ENCODE measurements at places on chromosomes 1 and 21.

DNA sequence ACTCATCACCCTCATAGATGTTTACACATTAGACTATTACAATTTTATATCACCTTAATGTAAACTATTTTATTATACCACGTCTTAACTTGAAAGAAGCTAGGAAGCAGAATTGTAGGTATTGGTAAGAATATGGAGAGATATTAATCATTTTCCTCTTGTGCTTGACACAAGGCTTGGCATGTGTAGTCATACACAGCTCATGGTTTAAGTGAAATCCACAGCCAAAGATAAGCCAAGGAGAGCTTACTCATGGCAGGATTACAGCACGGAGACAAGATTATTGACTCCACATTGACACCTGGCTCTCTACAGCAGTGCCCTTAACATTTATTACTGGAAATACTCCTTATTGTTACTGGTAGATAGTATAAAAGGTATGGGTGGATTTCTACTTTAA lies 68.4 kb upstream of the ADGRL4 start:
- no peak for DNase-seq

DNA sequence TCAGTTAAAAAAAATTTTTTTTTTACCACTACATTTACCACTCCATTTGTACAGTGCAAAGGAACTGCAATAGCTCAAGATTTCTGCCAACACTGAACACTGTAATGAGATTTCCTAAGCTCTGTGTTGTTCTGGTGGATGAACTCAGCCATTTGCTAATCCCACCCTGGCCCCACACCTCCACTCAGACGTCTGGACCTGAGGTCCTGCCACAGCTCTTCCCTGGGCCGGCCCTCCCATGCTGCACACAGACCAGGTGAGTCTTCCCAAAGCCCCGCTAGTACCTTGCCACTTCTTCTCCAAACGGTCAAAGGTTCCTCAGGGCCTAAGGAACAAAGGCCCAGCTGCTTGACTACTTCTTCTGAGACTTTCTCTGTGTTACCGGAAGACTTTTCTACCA lies 56.4 kb downstream of the SLC45A1 start:
- DNase-seq: no peak

DNA sequence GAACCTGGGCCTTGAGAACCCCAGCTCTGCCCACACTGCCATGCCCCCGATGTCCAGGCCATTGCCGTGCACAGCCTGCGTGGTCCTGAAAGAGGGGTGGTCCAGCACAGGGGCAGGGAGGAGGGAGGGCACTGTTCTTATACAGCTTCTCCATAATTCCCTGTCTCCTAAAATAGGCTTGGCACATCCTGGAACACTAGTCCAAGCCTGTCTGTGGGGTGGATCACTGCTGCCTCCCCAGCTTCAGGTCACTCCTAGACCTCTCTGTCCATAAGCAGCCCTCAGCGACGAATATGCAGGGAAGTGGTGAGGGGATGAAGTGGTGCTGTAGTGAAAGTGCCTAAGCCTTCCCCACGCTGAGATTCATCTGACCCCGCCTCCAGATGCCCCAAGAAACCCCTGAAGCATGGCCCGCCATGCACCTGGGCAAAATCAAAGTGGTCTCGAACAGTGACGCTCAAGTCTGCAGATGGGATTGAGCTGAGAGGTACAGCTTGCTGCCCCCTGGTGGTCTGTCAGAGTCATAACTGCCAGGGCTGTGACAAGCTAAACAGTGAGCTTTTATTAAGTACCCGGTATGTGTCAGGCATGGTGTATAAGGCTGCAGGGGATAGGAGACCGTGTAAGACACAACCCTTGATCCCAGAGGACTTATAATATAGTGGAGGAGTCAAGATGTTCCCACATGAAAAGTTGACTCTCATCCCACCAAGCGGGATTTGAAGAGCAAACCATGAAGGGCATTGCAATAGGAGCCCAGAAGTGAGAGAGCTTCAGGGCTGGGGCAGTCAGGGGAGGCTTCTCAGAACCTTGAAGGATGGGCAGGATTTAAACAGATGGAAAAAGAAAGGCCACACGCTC lies 66.6 kb downstream of the FAM163A start:
- DNase-seq: peak; percentile 22

GRCh38 chr1:27563591-27564471 lies 40.1 kb downstream of the AHDC1 start:
- no peak for DNase-seq

GRCh38 chr1:70319750-70320149 lies 34.8 kb downstream of the ANKRD13C start:
- no peak for DNase-seq

- DNase-seq: no peak
Observed at GRCh38 chr1:169091480-169091941, 15.0 kb upstream of the ATP1B1 start.

DNA sequence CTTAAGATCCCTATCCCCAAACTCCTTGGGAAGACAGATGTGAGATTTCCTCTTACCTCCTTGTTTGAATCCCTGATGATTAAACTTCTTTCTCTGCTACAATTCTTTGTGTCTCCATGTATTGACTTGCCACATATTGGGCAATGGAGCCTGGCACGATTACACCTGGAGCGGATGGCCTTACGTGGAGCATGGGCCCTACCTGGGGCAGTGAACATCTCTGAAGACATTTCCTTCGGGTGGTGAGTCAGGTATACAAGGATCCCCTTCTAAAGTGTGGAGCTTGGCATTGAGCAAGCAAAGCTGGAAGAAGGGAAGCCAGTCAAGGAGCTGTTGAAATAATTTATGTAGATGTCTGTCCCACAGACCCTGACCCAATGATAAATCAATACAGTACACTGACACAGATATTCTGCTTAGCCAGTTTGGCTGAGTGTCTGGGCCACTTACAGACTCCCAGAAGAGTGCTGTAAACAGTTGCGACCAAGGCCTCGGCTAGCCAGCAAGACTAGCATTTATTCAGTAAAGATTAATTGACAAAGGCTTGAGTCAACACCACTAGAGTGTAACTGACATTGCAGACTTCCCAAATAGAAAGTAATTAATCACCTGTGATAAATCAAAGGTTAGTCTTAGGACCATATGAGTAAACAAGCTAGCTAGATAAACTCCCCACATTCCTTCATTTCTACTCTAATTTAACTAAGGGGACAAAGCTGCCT lies 83.1 kb upstream of the KCNK1 start:
- DNase-seq: no peak

DNA sequence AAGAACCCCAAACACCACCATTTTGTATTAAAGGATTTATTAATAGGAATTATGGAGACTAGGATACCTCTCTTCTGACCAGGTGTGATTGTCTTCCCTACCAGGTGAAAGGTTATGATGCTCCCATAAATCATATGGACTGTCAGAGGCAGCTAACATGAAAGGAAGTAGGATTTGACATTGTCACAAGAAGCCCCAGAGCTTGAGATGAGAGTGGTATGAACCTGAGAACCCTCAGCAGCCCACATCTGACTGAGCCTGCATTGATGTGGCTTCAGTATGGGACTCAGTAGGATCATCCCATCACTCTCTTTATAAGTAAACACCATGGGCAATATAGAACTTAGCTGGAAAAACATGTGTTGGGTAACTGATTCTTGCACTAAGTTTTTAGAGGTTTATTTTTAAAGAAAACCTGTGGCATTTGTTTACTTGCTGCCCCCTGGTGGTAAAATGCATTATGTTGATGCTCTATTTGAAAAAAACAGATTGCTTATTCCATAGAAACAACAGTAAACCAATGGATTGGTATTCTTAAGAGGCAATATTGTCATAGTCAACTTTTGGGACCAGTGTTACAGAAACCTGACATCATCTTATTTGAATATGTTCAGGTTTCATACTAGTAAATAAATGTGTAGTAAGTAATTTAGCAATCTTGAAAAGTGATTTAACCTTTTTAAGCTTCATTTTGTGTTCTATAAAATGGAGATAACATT lies 16.6 kb upstream of the CACYBP start:
- no peak for DNase-seq

- no peak for DNase-seq
Observed at GRCh38 chr1:28526886-28527285, 21.0 kb downstream of the RCC1 start.

GRCh38 chr1:248372394-248372793 lies 3.2 kb upstream of the OR2T6 start:
- no peak for DNase-seq

DNA sequence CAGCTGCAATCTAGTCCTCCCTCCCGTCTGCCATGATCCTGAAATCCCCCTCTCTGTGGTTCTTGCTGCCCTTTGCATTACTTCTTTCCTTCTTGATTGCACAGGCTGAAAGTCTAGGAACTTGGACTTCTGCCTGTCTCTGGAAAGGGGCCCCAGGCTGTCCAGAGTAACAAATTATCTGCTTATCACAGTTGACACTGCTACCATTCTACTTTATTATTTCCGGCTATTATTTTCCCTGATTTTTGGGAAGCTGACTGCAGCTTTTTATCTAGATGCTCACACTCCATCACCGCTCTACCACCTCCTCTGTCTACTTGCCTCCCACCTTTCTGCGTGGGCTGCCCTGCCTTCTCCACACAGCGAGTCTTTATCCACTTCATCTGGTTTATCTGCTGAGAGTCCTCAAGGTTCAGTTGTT lies 202.1 kb upstream of the PLXNA2 start:
- DNase-seq: no peak

GRCh38 chr21:44919913-44920693 lies 596 bp downstream of the ITGB2 start:
- DNase-seq: no peak

- no peak for DNase-seq
Observed at GRCh38 chr1:92343061-92343460, 44.2 kb downstream of the RPAP2 start.

DNA sequence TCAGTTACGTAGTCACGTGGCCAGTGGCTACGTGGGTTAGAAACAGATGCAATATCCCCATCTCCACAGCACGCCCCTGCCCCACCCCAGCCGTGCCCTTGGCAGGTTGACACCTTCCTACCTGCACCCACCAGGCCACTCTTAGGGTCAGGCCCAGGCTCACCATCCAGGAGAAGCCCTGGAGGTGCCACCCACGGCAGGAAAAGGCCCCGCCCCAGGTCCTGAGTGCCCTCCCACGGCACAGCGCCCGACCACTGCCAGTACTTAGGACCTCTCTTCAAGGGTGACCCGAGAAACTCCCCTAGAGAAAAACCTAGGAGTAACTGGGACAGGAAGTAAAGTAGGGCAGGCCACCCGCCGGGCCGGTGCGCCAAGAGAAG lies 1.5 kb downstream of the C1orf35 start:
- DNase-seq: no peak

DNA sequence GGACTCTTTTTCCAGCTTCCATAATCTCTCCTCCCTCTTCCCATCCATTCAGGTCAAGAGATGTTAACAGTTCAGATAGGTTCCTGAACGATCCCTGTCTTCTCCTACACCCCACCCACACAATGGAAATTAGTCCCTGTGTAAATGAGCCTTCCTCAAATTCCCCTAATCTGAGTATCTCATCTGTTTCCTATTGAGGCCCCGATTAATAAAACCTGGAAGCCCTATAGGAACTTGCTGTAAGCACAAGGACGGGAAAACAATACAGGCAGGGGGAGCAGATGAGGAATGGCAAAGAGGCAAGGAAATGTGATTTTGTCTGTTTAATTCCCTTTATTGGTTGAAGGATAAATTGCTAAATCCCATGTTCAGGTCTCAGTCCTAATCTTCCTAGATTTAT lies 7.1 kb upstream of the GPX7 start:
- no peak for DNase-seq

DNA sequence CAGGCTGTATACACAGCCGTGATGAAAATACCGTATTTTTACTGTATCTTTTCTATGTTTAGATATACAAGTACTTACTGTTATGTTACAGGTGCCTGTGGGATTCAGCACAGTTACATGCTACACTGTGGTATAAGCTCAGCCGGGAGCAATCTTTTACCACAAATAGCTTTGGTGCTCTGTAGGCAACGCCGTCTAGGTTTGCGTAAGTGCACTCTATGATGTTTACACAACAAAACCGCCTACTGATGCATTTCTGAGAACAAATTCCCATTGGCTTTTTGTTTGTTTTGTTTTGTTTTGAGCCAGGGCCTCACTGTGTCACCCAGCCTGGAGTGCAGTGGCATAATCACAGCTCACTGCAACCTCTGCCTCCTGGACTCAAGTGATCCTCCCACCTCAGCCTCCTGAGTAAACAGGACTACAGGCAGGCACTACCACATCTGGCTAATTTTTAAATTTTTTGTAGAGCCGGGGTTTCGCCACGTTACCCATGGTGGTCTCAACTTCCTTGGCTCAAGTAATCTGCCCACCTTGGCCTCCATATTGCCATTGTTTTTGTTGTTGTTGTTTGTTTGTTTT lies 81.0 kb downstream of the SCCPDH start:
- DNase-seq: no peak

GRCh38 chr1:154883919-154884868 lies 14.1 kb upstream of the KCNN3 start:
- no peak for DNase-seq

DNA sequence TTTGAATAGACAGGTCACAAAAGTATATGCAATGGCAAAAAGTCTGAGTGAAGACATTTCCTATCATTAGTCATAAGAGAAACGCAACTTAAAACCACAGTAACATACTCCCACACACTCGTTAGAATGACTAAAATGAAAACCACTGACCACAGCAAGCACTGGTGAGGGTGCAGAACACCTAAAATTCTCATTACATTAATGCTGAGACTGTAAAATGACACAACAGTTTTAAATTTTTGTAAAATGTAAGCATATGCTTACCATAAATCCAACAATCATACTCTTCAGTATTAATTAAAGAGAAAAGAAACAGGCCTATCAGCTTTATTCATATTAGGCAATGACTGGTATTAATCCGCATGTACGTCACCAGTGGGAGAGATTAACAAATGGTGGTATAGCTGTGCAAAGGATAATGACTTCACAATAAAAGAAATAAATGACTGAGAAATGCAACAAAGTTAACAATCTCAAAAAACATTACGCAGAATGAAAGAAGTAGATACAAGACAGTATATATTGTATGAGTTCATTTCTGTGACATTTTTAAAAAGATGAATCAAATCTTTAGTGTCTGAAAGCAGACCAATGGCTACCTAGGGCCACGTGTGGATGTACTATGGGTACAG lies 253.5 kb downstream of the AKT3 start:
- DNase-seq: no peak

GRCh38 chr1:36115931-36116330 lies 9.1 kb downstream of the COL8A2 start:
- DNase-seq: no peak

- no peak for DNase-seq
Observed at GRCh38 chr1:81549588-81550127, 251.1 kb upstream of the ADGRL2 start.

DNA sequence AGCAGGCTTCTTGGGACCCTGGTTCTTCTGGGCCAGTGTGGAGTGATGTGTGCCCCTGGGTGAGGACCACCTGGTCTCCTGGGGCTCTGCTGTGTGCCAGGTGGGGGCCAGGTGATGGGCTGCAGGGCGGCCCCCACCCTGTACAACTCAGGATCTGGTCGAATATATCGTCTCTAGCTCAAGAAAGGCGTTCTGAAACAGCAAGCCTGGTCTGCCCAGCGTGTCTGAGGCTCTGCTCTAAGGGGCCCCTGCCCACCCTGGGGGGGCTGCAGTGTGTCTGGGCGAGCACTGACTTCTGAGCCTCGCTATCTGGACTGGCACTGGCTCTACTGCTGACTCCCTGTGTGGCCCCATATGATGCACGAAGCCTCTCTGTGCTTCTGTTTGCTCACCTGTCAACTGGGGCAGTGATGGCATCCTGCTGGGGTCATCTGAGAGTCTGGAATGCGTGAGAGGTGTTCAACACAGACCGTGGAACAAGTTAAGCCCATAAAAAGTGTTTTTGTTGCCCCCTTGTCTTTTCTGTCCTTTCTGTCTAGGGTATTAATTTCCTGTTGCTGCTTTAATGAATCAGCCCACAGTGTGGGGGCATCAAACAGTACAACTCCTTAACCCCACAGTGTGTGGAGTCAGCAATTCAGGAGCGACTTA lies 56.0 kb upstream of the TRAPPC10 start:
- DNase-seq: no peak
